ENCODE measurements at places on chromosomes 6 and 20.

DNA sequence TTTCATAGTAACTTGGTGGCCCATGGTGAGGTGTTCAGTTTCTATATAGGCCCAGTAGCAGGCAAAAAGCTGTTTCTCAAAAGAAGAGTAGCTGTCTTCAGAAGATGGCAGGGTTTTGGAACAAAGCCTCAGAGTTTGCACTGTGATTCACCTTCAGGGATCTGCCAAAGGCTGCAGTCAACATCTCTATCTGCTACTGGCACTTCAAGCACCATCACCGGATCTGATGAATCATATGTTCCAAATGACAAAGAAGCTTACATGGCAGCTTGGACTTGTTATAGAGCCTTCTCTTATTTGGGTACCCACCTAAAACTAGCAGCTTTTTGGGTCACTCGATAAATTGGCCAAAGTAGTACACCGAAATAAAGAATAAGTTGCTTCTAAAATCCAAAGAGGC is 39.5 kb downstream of the PKIB start:
- DNase-seq, result peak; percentile 61

- no peak for DNase-seq
These were observed 17.1 kb upstream of the MTHFD1L start for GRCh38 chr6:150848400-150848799.

DNA sequence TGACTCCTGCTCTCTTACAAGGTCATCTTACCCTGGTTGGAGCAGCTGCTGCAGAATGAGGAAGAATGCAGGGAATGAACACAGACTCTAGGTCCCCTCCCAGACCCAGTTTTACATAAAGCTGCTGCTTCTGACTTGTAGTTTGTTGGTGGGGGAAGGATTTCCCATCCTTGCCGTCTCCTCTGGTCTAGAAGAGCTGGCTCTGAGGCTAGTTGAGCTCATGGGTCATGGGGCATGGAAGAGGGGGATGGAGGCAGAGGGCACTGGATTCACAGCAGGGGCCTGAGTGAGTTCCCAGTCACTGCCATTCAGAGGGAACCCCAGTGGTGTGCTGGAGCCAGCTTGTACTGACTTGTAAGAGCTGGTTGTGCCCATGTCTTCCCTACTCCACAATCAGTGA is 9.2 kb upstream of the GUCA1A start:
- no peak for DNase-seq

- DNase-seq, result peak; percentile 81
These were observed 112.0 kb downstream of the CDK19 start for GRCh38 chr6:110703010-110703905.

GRCh38 chr6:104954190-104954797 is 2.6 kb upstream of the LIN28B start:
- no peak for DNase-seq

Measured in fibroblast of mammary gland (primary cell).